Hematopoietic multipotent progenitor cell treated with erythropoietin and hydrocortisone succinate and interleukin-3 and kit ligand, for 15 days (in vitro differentiated cells): ENCODE measurements at places on chromosomes 5 and 9.

- no peak for DNase-seq
Observed at GRCh38 chr5:55692106-55692417, 20.1 kb downstream of the SLC38A9 start.

- peak; percentile 2 for DNase-seq
Observed at GRCh38 chr5:6291961-6292360, 86.4 kb downstream of the MED10 start.

DNA sequence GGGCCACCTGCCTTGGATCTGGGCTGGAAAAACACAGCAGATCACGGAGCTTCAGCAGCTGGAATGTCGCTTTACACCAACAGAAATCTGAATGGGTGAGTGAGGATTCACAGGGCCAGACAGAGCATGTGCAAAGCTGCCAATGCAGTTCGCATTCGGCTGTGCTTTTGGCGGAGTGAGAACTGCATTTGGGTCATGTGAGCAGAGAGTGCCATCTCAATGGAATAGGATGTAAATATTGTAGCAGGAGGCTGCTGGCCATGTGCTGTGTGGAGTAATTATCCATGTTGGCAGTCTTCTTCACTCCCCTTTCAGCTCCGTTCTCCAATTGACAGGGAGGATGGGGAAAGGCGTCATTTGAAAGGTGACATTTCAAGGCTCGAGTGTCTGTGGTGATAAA is at the start of gene ANKRD55:
TSS of gene ANKRD55 (minus strand) at position 101 of the 400 bp plus-strand sequence. CDS start 417 bp downstream, outside the sequence.
- DNase-seq, result no peak

- DNase-seq, result no peak
Observed at GRCh38 chr9:19171271-19171670, 44.0 kb upstream of the PLIN2 start.

DNA sequence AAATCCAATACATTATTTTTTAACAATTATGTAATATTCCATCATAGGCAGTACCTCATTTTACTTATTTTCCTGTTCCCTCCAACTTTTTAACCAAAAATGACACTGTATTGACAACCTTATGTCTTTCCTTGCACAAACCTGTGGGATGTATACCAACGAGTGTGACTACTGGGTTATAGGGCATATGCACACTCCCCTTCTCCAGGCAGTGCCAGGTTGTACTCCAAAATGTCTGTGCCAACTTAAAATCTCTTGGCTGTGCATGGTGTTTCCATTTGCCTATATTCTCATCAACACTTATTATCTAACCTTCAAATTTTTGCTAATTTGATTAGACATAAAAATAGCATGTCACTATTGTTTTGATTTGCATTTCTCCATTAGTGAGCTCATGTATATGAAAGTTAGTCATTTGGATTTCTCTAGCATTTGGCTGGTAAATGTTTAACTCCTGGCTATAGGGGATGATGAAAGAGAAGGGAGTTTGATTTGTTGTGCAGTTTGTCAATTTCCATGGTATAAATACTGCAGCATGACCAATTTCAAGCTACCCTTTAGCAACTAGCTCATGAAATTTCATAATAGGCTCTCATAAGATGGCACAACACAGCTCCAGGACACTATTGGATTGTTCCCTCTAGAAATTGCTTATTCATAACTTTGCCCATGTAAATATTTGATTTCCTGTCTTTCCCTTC is 129.9 kb downstream of the BAAT start:
- DNase-seq, result no peak

- no peak for DNase-seq
Observed at GRCh38 chr9:36896296-36896695, 137.8 kb downstream of the PAX5 start.

GRCh38 chr9:132235125-132235524 is 73.3 kb downstream of the NTNG2 start:
- no peak for DNase-seq

DNA sequence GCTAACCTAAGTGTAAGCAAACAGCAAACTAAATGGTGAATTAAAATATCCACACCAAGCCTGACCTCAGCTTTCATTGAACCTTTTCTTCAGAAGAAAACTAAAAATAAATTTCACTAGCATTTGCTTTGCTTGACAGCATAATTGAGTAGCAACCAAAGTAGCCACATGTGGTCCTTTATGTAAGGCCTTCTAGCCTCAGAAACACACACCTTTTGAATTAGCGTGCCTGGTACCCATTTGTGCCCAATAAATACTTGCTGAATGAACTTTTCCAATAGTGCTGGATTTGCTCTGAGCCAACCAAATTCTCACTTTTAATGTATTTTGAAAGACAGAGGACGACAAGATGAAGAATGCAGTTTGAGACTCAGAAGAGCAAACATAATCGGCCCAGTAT is 2.1 kb upstream of the NIPBL start:
- no peak for DNase-seq

DNA sequence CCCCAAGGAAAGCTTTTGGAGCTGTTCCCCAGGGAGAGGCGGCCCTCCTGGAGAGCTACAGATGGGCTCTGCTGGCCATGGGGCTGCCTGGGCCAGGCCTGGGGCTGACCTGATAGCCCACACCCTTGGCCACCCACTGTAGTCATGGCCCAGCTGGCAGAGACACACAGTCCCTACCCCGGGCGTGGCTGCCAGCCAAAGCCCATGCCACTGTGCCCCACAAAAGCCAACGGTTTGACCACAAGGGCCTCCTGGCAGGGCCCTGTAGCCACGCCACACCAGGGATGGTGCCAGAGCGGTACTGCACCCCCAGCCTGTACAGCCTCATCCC is 15.2 kb downstream of the NACC2 start:
- DNase-seq, result no peak

DNA sequence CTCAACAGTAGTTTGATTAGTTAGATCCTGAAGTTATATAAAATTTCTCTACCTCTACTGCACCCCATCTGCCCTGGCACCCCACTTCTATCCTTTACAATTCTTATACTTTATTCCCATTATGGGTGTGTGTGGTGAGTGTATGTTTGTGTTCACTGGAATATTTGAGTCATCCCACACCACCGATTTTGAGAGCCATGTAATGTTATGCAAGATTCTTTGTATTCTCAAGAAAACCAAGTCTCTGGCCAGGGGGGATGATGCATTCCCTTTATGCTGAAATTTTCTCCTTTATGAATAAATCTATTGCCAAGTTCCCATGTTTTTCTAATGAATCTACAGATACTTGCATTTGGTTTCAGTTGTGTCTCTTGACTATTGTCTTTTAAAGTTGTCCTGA is 266.8 kb downstream of the ARHGEF28 start:
- no peak for DNase-seq

DNA sequence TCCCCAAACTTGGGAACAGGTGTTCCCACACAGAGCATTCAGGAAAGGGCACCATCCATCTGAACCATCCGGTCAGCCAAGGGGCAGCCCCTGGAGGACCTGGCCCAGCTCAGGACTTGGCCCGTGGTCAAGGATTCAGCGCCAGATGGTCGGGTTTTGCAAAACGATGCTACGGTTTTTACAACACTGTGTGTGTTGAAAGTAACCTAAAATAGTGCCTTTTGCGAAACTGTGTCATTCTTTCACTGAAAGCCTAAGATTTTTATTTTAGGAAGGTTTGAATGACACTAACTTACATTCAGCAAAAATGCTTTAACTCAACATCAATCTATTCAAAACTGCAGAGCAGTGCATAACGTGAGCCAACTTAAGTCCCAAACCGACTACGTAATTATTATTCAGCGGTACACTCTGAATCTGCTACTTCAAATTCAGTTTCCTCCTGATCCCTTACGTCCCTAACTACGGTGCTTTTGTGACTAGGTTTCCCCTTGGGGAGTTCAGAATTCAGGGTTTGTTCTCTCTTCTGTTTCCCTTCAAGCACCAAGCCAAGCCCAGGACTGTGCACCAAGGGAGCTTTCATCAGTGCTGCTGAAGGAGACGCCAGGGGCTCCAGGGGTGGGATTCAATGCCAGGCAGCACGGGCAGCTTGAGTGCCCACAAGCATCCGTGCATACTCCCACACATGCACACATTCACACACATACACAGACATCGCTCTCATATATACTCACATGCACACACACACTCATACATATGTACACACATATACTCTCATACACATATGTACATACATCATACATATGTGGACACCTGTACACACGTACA is 25.8 kb downstream of the LPCAT1 start:
- no peak for DNase-seq

- DNase-seq, result no peak
Observed at GRCh38 chr5:89449392-89450148, 566.6 kb upstream of the MEF2C start.

DNA sequence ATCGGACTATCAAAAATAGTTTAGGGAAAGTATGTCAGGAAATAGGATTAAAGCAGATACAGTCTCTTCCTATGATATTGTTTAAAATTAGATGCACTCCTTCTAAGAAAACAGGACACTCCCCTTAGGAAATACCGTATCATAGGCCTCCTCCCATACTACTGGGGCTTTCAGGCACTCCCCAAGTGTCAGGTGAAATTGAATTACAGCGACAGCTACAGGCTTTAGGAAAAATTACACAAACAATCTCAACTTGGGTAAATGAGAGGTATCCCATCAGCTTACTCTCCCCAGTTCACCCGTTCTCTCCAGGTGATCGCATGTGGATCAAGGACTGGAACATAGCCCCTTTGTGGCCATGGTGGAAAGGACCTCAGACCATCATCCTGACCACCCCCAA is 110.4 kb upstream of the EPB41L4A start:
- peak; percentile 62 for DNase-seq

GRCh38 chr5:53448851-53449250 is 31.6 kb upstream of the FST start:
- no peak for DNase-seq

GRCh38 chr9:114867327-114867726 is 61.5 kb upstream of the TNFSF15 start:
- no peak for DNase-seq

DNA sequence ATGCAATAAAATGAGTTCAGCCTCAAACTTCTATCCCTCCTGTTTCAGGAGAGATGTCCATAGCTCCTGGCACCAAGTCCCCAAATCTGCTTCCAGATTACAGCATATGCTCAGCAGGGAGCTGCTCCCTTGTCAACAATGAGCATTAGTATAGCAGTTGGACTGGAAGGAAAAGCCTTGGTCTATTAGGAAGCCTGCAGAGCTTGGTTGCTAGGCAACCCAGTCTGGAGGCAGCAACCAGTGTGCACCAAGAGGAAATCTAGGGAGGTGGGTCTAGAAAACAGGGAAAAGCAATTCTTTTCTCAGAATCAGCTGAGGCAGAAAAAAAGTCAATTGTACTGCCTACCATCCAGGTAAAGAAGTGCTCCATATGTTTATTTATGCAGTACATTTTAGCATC is 229.5 kb upstream of the NMUR2 start:
- DNase-seq, result no peak

DNA sequence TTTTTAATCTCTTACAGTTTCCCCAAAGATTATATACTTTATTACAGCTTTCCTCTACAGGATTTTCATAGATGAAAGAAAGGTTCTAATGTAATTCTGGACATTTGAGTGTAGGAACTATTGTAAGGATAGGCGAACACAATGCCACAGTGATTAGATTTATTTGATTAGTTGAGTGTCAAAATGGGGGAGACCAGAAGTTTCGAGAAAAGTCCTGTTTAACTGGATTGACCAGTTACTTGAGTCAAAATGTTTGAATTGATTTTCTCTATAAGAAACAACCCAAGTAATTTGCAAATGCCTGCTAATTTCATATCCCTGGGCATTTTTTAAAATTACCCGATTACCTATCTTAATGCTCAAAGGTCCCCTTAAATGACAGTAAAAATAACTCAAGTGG is 50.6 kb downstream of the SMARCA2 start:
- no peak for DNase-seq

DNA sequence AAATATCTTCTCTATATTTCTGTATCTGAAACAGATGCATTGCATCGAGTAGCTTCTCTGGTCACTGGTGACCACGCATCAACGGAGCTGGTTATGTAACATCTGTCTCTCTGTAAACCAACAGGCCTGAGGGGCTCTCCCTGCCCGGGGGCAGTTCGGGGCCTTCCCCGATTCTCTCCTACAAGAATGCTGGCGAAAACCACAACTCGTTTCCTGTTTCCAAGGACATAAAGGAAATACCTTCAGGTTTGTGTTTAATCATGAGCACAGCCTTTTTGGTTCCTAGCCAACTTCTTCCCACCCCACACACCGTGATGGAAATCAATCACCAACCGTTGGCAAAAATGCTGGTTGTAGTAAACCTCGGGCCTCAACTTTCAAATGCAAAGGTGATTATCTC is 25.1 kb downstream of the GDNF start:
- no peak for DNase-seq

DNA sequence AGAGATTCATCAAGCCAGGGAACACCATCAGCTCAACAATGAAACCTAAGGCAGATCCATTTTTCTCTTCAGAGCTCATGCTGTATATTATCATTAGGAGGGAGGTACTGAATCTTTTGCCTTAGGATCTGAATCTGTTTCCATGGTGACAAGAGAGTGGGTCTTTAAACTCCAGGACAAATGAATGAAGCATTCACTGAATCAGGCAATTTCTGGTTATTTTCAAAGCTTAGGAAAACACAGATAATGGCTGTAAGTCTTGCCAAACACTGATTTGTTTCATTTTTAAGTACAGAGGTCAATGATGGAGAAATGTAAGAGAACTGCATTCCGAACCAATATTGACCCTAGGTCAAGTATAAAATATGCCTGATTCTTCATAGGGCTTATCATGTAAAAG is 84.9 kb downstream of the GNA14 start:
- no peak for DNase-seq

DNA sequence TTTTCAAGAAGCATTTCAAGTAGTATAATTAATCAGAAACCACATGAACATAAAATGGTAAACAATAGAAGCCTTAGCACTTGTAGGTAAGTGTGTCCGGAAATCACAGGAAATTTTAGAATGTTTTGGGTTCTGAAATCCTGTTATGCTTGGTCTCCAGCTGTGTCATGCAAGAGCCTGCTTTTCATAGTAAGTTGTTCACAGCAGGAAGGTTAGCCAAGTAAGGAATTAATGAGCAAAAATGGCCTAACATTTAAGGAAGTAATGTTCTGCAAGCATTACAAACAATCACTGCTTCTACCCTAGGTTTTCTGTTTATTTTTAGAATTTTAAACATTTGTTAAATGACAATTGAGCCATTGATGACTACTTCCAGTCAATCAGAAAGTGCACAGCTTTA is 669.5 kb downstream of the SLCO4C1 start:
- no peak for DNase-seq

- DNase-seq, result no peak
Observed at GRCh38 chr9:91042541-91042940, 240.9 kb downstream of the SYK start.

DNA sequence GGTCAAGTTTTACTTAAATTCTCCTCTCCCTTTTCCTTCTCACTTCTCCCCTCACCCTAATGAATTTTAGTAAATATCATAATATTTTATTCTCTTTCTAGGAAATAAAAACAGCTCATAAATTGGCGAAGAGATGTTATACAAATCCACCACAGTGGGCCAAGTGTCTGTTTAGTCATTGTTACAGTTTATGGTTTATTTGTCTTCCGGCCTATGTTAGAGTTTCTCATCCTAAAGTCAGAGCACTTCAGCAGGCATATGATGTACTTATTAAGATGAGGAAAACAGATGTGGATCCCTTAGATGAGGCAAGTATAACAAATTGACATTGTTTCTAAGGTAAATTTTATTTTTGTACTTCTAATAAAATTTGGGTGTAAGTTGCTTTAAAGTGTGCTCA is 48.2 kb downstream of the RPS6 start:
- no peak for DNase-seq
